ENCODE measurements at places on chromosomes 5 and 9.

- DNase-seq: no peak
Measured at GRCh38 chr9:115992834-115993233, 160.8 kb upstream of the PAPPA start.

- no peak for DNase-seq
Measured at GRCh38 chr5:97383996-97384395, 200.9 kb upstream of the RIOK2 start.

DNA sequence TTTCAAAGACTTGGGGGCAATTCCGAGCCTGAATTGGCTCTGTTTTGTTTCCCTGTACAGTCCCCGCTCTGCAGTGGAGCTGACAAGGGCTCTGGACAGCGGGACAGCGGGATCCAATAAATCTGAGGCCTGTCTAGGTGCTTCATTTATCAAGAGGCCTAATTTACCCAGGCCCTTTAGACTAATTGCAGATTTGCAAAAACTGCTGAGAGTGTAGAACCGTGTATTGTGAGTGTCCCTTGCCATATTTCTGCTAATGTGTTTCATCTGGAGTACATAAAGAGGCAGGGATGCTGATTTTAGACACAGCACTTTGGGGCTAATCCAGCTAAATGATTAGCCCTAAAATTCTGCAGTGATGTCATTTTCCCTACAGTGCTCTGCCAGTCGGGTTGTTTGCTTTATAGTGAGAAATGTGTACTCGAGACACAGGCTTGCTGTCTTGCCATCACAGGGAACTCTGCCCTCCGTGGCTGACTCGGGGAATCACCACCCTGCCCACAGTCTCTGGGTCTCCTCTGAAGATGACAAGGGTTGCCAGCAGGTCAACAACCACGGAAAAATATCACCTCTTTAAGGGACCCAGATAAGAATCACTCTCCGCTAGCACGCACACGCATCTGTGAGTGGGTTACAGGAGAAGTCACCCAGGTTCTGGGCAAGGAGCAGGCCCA, 592.0 kb downstream of the BNC2 start:
- no peak for DNase-seq

GRCh38 chr5:58787987-58788386, 205.1 kb downstream of the RAB3C start:
- DNase-seq: peak; percentile 54

- no peak for DNase-seq
Measured at GRCh38 chr5:177509991-177510566, 453 bp upstream of the DOK3 start.

DNA sequence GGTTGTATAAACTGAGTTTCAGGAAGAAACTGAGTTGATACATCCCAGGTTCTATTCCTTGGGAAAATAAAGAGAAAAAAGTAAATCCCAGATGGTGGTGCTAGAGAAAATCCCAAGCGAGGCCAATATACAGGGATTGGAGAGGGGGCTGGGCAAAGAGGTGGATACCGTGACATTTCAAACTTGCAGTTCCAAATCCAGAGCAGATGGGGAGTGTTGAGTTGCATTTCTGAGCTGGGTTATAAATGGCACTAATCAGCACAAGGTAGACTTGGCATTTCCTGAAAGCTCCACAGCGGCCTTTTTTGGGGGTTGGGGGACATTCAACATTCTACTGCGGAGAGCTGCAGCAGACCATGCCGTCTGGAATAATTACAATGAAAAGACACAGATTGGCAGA, 224.4 kb downstream of the NXNL2 start:
- DNase-seq: no peak

- no peak for DNase-seq
Measured at GRCh38 chr5:11482011-11482410, 422.2 kb downstream of the CTNND2 start.

DNA sequence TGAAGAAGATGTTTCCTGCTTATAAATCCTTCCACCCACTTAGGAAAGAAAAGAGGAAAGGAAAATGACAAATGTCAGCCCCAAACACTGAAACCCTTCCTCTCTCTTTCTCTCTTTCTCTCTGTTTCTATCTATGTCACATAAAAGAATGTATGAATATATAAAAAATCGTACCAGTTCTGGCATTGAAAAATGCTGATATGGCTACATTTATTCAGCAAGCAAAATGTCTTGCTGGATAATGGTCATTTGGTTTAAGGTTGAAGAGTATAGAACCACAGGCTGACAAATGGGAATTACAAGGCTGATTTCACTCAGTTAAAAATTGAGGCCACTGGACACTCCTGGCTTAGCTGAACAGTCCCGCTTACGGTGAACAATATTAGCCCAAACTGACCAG, 335.9 kb downstream of the PARP8 start:
- DNase-seq: no peak

GRCh38 chr9:100730086-100730485, 152.2 kb downstream of the CAVIN4 start:
- no peak for DNase-seq

GRCh38 chr9:133822430-133823065, 84.4 kb upstream of the SARDH start:
- DNase-seq: no peak

DNA sequence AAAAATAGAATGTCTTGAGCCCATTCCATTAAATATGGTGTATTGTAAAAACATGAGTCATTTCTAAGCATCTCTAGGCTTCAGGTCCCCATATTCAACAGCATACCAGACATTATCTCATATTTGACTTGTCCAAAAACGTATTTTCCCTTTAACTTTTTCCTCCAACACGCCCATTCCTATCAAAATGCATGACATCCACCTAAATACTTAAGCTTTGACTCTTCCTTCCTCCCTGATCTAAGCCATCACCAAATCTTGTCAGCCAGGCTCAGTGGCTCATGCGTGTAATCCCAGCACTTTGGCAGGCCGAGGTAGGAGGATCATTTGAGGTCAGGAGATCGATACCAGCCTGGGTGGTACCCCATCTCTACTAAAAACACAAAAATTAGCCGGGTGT, 23.9 kb downstream of the VCP start:
- no peak for DNase-seq

- DNase-seq: no peak
Measured at GRCh38 chr9:114638404-114638803, 19.2 kb downstream of the TEX53 start.

DNA sequence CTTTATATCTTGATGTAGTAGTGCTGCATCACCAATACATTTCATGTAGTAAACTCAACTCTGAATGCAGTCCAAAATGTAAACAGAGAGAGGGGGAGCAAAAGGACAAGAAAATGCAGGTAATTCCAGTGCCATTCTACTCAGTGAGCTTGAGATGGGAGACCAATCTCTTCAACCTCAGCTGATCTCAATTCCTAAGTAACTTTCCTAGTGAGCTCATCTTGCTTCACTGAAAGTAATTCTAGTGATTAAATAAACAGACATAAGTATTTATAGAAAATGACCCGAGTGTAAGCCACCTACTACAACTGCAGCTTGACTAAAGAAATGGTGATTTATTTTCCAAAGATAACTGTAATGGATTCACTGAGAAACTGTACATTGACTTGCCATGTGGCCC, 424.5 kb downstream of the DMRT2 start:
- DNase-seq: no peak

DNA sequence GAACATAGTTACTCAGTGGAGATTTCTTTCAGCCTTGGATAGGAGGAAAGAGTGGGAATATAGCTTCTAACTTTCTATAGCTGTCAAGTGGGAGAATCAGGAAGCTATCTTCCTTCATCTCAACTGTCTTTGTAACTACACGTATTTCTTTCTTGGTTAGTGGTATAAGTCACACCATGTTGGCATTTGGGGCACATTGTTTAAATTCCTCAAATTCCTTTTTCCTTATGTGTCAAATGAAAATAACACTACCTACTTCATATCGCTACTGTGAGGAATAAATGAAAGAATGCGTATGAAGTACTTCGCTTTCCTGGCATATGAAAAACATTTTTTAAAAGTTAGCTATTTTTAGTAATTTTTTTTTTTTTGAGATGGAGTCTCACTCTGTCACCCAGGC, 1082.5 kb upstream of the WWC1 start:
- no peak for DNase-seq

GRCh38 chr9:134945509-134946275, 28.0 kb upstream of the FCN1 start:
- DNase-seq: no peak

DNA sequence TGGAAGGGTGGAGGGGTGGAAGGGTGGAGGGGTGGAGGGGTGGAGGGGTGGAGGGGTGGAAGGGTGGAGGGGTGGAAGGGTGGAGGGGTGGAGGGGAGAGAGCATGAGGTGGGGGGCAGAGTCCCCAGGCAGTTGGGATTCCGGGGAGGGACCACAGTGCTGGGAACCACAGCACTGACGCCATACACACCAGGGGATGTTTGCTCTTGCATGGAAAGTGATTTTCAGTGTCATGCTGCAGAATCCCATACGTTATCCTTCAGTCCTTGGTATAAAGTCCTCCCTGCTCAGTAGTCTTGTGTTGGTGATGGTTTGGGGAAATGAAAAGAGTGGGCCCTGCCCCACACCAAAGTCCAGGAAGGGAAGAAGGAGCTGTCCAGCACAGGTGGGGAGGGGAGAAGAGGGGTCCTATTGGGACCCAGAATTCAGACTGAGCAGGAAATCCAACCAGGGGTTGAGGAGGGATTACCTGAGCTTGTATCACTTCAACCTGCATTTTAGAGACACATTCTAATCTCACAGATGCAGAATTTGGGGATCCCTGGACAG, 5.5 kb upstream of the FIBCD1 start:
- no peak for DNase-seq

DNA sequence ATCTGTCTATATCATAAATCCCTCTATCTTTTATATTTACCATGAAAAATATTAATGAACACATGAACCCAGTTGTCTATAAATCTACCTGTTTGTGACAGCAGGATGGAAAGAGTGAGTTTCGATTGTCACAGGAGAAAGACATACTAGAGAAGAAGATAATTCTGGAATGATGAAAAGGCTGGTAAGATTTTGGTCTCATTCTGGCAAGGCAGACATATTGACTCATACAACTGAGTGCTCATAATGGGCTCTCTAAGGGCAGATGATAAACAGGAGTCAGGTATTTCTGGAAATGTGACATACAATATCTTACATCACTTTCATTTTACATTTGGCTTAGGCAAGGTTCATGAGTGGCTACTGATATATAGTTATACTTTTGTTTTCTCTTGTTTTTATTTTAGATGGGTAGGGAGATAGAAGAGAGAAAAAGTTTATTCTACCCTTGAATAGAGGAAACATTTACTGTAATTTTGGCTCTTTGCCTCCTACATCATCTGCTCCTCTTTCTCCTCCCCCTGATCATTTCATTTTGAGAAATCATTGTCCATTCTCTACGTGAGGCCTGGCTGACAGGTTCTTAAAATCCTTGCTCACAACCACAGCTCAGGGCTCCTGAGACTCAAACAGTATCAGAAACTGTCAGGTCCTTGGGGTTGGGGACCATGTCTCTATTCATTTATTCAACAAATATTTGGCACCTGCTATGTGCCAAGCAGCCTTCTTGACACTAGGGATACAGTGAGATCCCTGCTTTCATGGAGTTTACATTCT, 14.4 kb downstream of the ELOVL7 start:
- no peak for DNase-seq
